ENCODE measurements at places on chromosomes 4 and X. TPM values are rescaled to one million over a fixed set of nuclear protein-coding genes. Genes with fewer than 3 reads are reported as not detected.

DNA sequence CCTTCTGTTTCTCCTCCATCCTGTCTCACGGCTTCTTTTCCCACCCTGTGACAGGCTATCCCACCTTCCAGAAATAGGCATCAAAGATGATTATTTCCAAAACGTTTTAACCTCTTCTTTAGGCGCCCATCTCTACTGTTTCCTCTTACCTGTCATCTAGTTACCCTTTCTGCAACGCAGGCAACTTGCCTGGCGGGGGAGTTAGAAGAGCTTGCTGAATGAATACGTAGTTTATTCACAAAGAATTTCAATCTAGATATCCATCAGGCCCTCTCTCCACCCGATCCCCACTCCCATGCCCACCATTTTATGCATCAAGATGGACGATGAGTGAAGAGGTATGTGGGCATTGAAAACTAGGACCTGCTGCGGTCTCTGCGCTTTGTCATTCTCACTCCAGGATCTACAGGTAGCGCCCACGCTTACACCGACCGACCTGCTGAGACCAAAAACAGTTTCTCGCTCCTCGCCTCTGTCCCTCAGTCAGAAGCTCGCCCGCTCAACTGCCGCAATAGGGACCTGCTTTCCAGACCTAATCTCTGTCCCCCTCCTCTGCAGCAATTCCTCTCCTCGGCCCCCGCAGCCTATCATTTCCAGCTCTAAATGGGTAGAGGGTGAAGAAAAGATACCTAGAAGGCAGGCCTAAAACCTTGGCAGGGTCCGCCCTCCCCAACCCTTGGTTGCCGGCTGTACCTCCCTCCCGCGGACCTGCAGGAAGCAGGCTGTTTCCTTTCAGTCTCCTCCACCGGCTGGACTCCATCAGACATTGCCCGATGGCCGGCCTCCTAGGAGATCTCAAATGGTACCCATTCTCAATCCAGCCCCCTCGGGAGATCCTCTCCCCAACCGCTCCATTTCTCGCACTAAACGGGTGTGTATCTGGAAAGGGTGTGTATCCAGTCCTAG, 624 bp downstream of the BEX5 start:
- DNase-seq: no peak

DNA sequence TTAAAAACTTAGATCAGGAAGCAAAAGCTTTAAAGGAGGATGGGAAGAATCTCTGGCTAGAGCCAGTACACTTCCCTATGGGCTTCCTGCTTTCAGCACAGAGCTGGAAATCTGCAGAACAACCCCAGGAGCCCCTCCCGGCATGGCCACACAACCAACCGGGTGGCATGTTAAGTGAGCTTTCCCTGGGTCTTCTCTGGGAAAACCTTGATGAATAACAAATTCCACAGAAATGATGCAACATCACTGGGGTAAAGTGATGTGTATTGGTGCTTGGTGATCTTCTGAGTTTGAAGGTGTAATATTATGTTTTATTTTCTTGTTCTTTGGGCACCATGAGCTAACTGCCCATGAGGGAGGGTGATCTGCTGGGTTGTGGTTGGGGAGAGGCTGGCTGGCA, 22.1 kb downstream of the NHS start:
- DNase-seq: peak; percentile 59

GRCh38 chr4:32574803-32575202, 1854.6 kb downstream of the PCDH7 start:
- DNase-seq: no peak

The RXFP1 gene
- not detected for total RNA-seq

The IL21 gene
- not detected for total RNA-seq

The APBB2 gene
- total RNA-seq: 56.8 TPM

Measured in A172 (cell line).